ENCODE measurements at places on chromosomes 7 and 10. TPM values are rescaled to one million over a fixed set of nuclear protein-coding genes. Genes with fewer than 3 reads are reported as not detected.

TMEM209 gene
- 4.0 TPM for total RNA-seq

DNA sequence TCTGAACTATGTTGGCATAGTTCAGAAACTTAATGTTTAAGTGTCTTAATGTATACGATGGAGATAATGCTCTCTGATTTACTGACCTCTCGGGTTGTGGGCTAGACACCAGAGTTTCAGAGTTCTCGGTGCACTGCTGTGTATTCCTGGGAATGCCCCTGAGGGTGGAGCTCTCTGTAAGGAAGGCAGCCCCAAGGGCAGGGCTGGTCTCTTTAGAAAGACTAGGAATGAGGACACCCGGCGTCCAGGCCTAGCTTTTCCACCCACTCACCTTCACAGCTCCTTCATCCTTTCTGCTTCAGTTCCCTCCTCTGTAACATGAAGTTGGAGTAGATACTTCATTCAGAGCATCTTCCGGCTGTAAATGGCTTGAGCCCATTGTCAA lies 536.6 kb upstream of the GALNT17 start:
- DNase-seq = no peak

- DNase-seq = no peak
These were observed 148.7 kb downstream of the BBS9 start for GRCh38 chr7:33278095-33278494.

- no peak for DNase-seq
These were observed 210.0 kb downstream of the WDR37 start for GRCh38 chr10:1266033-1266802.

PHTF2 gene
- total RNA-seq = 5.1 TPM

SORCS1 gene
- not detected for total RNA-seq

SUPV3L1 gene
- 23.5 TPM for total RNA-seq

DNA sequence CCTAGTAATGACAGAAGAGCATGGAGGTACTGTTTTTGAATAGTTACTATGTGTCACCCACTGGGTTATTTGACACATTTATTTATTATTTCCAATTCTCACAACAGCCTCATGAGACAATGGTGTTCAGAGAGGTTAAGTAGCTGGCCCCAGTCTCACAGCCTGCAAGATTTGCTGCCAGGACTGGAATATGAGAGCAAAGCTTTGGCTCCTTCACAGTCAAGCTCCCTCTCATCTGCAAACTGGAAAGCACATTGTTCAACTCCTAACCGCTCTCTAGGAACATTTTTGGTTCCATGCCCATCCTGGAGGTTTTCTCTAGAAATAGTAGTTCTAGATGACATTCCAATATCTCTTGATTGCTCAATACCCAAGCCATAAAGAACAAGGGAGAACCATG lies 75.5 kb upstream of the CXCL12 start:
- no peak for DNase-seq

GRCh38 chr7:131124001-131124629 lies 203.6 kb upstream of the MKLN1 start:
- DNase-seq = no peak

Measured in Caki2 (cell line).